ENCODE measurements at places on chromosomes 4 and X.

DNA sequence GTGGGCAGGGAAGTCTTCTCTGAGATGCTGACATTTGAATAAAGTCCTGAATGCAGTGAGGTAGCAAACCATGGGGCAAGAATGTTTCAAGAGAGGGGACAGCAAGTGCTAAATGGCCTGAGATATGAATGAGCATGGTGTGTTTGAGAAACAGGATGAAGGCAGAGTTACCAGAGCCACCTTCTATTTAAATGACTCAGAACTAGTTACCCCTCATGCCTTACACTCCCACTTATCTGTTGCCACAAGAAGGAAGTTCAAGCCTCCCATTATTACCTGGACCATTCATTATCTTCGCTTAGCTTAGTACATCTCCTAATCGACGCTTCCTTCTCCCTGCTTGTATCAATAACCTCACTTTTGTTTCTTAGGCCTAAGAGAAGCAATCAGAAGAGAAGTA is 67.7 kb upstream of the STARD8 start:
- no peak for DNase-seq

DNA sequence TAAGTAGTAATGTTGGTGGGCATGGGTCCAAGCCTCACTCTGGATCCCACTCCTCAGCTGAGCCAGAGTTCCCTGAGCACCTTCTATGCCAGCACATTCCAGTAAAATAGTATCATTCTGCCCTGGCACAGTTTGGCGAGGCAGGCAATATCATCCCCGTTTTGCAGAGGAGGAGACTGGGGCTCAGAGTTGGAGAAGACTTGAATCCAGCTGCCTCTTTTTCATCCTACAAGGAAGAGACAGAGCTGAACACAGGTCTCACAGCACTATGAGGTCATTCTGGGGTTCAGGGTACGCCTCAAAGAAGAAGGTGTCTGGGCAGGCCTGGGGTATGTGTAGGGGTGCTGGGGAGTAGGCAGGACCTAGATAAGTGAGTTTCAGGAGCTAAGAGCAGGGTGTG is 103.9 kb upstream of the STX18 start:
- no peak for DNase-seq

GRCh38 chrX:26562156-26562555 is 346.2 kb downstream of the MAGEB5 start:
- no peak for DNase-seq

DNA sequence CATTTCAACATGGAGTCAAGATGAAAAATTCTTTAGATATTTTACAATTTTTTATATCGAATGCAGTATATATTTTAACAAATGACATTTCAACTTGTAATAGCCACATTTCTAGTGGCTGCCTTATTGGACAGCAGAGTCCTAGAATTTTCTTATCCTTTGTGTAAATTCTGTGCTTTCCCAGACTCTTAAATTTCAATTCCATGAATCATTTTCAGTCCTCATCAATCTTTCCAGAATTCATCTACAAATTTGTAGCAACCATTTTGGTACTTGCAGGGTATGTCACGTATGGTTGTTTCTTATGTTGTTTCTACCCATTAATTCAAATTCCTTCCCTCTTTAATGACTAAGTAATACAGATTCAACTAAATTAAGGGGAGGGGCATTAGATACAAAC is 2.7 kb downstream of the PAICS start:
- no peak for DNase-seq

- DNase-seq: no peak
These were observed 642.6 kb upstream of the FAM241A start for GRCh38 chr4:111502626-111503025.

- no peak for DNase-seq
These were observed 954.0 kb upstream of the TENM3 start for GRCh38 chr4:181289198-181289597.

- DNase-seq: no peak
These were observed 196.0 kb upstream of the DCAF8L1 start for GRCh38 chrX:28177202-28177601.

DNA sequence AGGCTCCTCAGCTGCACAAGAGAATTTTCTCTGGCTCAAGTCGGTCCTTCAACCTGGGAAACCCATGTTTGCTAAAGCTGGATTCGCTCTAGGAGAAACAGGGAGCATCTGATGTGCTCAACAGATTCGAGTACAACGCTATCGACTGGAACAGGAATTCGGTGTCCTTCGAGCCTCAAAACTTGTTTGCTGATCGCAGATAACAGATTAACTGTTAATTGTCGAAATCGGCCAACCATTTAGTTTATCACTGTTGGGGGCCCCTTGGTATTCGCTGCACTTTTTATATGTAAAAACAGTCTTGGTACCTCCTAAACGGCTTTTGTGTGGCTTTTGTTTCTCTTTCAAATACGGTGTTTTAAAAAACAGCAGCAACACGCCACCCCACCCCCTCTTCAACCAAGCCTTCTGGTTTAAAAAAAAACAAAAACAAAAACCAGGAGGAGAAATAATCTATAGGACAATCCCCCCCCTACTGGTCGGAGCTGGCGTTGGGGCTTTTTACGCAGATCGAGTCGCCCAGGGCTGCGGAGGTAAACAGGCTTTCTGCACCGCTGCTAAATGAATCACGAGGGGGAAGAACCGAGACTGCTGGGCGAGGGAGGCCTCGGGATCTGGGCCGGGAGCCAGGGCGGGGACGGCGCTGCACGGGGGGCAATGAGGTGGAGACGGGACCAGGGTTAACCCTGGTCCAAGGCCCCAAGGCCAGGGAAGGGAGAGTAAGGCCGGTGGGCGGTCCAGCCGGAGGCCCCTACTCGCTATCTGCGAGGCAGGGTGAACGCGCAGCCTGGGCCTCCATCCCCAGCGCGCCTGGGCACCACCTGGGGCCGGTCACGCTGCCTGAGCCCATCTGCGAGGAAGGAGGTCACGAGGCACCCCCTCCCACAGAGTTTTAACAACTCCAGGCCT is 71.7 kb upstream of the BCOR start:
- no peak for DNase-seq
